ENCODE measurements at places on chromosomes 7 and 10. TPM values are rescaled to one million over a fixed set of nuclear protein-coding genes. Genes with fewer than 3 reads are reported as not detected.

DNA sequence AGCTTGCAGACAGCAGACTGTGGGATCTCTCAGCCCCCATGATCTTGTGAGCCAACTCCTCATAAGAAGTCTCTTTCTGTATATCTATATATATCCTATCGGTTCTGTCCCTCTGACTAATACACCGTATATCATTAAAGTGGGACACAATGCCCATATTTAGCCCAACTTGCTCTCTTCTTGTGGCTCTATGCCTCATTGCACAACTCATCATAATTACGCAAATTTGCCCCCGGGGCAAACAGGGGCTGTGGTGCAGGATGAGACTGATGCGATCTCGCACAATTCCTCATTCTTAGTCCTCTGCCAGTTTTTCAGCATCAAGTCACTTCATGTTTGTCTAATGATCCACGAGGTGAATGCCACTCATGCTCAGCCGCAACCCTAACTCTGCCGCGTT, 183.2 kb downstream of the PRPF18 start:
- DNase-seq: no peak

DNA sequence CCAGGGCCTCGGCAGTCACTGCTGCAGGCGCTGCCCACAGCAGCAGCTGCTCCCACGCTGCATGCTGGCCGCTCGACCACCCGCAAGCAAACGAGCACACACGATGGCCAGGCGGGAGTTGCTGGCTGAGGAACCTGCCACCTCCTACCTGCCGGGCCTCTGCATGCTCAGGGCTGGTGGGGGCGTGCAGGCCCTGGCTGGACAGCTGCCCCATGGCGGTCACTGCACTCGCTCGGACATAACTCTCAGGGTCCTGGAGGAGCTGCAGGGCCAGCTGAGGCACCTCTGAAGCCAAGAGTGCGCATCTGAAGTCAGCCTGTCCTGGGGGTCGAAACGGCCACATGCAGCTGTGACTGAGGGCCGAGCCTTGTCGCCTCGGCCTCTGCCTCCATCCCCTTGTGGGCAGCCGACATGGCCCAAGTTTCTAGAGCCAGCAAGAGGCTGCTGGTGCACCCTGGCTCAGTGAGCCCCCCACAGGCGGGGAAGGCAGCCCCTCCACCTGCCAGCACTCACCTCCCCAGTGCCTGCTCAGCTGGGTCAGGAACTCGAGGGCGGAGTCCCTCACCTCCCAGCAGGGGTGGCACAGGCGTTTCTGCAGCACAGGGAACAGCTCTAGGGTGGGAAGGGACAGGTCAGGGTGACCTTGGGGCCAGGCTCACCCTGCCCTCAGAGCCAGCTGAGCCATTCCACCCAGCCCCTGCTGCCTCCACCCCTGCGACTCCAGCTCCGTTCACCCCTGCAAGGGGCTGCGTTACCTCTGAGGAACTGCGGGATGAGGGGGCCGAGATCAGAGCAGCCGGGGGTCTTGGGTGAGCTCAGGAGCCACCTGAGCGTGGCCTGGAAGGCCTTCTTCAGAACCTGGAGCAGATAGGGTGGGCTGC, 16.1 kb downstream of the BRAT1 start:
- DNase-seq: peak; percentile 30

Gene MYO1G
- total RNA-seq: 0.97 TPM

Gene SLC18A2
- 0.22 TPM for total RNA-seq

GRCh38 chr10:100006243-100006886, 3.4 kb downstream of the DNMBP start:
- no peak for DNase-seq

DNA sequence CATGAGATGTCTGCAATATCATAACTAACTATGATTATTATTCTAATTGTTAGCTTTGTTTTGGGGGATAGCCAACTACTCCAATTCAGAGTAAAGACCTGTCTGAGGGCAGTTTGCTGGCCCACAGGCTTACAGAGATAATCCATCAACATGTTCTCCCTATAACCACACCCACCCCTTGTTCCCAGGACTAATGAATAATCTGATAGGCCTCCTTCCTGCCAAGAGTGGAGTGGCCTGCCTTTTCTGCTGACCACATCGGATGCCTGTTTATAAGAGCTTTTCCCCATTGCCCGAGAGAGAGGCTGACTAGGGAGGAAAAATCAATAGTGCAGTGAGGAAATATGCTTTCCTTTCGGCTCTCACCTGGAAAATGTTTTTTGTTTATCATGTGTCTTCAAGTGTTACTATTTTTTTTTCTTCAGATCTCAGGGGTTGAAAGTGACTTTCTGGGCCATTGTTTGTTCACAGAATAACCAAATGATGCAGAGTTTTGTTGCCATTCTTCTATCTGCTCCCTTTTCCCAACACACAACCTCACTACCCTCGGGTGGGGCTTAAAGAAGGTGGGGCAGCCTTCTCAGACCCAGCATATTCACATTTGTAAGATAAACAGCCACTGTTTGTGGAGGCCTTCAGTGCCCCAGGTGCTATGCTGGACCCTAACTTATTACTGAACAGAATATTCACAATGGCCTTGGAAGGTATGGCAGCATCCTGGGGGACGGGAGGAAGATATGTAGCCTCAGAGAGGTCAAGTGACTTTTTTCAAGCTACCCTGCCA, 38.4 kb downstream of the PLPP4 start:
- no peak for DNase-seq

DNA sequence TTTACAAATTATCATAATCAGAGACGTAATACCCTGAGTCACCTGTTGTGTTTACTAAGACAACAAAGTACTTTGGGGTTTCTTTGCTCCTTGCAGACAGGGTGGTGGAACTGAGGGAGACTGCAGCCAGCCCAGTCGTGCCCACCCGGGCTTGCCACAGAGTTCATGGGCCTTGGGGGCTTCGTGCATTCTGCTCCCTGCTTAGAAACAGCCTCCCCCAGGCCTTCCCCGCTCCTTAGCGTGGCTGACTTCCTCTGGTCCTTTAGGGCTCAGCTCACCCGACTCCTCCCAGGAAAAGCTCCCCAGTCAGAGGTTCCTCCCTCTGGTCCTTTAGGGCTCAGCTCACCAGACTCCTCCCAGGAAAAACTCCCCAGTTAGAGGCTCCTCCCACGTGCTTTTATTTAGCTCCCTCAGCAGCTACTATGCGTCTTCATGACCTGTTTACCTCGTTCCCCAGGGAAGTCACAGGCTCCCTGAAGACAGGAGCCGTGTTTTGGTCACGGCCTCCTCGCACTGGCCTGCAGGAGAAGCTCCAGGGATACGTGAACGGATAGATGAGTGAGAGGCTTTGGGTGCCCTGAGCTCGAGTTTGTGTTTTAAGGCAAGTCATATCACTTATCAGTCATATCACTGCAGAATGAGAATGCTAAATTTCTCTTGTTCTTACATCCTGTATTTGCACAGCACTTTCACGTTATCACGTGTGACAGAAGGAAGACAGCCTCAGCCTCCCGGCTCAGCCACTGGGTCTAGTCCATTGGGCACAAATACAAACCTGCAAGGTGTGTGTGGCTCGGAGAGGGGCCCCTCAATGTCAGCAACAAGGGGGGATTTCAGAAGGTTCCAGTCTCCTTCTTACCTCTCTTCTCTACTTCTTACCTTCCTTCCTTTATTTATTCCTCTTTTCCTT, 52.7 kb upstream of the VIPR2 start:
- DNase-seq: no peak

DNA sequence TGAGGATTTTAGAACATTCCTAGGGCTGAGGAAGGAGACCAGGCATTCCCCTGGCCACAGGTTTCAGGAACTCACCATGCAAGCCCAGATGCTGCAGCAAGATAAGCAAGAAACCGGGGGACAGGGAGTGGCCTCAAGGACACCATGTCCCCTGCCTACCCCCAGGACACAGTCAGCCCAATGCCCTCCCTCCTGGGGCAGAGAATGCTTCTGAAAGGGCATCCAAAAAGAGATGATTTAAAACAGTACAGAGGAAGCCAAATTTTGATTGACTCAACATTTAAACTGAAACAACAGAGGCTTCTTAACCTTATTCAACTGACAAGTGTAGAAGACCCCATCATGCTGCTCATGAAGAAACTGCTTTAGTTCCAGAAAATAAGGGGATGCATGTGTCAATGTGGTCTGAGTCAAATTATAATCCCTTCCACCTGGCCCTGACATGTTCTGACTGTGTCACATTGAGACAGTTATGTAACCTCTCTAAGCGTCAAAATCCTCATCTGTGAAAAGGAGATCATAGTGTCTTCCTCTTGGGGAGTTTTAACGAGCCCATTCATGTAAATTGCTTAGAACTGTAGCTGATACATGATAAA, 60.0 kb downstream of the ICA1 start:
- DNase-seq: no peak

DNA sequence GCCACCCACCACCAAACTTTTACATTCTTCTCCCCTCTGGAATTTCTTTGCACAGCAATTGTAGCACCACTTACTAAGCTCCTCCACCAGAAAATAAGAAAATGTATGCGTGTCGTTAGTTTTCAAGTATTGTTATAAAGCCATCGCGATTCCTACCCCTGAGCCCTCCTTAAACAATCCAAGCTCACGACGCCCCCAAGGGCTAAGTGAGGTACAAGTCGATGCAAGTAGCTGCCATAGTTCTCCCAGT, 1.3 kb downstream of the FRAT2 start:
- no peak for DNase-seq

DNA sequence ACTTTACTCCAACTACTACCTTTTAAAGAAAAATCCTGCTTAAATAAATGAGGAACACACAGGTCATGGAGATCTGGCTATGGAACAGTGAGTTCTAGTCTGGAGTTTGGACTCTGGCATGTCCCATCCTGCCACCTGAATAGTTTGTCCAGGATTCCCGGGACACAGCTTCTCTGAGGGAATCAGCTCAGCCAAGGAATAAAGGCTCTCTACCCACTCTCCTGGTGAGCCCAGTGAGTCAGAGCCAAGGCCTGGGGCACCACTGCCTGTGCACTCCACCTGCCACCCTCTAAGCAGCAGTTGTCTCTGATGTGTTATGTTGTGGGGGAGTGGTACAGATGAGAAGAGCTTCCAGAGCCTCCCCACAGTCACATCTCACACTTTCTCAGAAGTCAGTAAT, 113.5 kb downstream of the HTR5A start:
- DNase-seq: no peak

Gene MEIG1
- not detected for total RNA-seq
